ENCODE measurements at places on chromosomes 6 and 20.

DNA sequence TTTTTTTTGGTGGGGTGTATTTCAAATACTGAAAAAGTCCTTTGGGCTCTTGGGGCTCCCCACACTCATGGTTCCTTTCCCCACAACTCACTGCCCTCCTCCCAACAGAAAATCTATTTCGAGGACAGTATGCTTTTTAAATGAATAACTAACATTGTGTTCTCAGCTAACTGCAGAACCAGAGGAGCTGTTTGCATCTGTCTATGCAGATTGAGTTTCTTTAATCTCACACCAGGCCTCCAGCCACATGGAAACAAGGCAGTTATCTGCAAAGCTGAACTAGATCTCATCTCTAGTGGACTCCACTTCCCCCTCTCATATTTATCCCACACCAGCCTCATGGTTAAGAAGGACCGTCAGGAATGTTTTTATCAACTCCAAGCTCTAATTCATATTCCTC lies 955.1 kb downstream of the KIF16B start:
- DNase-seq: no peak

DNA sequence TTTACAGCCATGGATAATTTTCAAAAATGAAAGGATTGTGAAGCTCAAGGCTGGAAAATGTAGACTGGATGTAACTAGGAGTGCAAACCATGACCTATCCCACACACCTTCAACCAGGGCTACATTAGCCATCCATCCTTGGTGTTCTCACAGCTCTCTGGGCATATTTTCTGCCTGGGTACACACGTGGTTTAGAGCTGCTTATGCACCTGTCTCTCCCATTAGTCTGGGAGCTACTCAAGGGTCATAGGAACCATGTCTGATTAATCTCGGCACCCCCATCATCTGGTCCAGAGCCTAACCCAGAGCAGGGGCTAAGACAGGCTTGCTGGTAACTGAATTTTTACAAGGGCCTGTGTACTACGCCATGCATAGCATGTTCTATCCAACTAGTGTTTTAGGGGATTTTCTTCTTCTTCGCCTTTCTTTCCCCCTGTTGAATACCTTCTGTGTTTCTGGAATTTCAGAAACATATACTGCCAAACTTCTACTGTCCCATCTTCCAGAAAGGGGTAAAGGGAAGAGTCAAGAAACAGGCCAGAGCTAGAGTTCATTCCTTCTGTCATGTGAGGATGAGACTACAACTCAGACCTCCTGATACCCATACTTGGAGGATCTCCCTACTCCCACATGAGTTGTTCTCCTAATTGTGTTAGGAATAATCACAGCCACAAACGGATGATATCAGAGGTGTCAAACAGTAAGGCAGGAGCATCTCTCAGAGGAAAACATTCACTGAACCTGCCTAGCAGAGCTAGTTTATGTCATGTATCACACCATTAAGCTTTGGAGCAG lies 25.4 kb upstream of the FAM83C start:
- DNase-seq: no peak

- DNase-seq: no peak
Measured at GRCh38 chr6:3467996-3468395, 11.1 kb upstream of the SLC22A23 start.

DNA sequence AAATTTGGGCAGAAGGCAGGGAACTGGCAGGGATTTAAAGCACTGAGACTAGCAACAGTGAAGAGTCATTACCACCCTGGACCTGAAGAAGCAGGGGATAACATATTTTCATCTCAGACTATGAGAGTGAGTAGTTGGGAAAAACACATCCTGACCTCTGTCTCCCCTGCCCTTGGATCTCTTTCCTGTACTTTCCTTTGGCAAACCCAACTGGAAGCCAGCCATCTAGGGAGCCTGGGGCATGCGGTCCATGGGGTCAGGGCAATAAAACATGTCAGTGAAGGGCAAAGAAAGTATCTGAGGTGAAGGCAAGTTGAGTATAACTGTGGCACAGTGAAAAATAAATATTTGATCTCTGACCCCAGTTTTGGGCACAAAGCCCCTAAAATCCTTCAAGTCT lies 698.2 kb downstream of the DOK5 start:
- DNase-seq: no peak

GRCh38 chr6:125918681-125919566 lies 37.6 kb upstream of the HINT3 start:
- peak; percentile 96 for DNase-seq

DNA sequence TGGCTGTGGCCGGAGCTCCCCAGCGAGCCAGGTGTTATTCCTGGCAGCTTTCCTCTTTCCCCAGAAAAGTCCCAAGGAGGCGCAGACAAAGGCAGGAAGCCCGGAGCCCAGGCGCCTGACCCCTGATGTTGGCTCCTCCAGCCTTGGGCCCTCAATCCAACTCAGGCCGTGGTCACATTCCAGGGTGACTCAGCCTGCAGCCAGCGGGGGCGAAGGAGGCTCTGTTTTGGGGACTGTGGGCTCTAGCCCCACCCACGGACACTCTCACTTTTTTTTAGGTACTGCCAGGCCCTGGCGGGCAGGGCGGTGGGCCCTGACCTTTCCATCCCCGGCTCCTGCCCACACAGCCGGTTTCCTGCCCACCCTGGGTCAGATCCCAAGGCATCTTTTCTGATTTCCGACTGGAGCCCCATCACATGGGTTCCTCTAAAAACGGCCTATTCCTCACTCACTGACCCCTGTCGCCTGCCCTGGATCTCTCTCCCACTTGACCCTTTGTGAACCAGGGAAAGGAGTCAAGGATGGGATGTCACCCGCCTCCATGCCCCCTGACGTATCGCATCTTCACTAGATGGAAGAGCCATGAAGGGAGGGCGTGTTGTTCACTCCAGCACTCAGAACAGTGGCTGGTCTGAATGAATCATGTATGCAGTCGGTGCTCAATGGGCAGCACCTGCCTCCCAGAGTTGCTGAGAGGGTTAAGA lies 5.5 kb downstream of the PTGIS start:
- peak; percentile 93 for DNase-seq

- DNase-seq: no peak
Measured at GRCh38 chr20:1479831-1480595, 11.2 kb downstream of the SIRPB2 start.

GRCh38 chr6:122902326-122902725 lies 93.7 kb upstream of the CLVS2 start:
- DNase-seq: no peak

- DNase-seq: no peak
Measured at GRCh38 chr6:118100717-118101116, 193.7 kb downstream of the SLC35F1 start.

All from adipocyte (in vitro differentiated cells).